Testis (tissue), 5 donors: ENCODE measurements at places on chromosomes 3 and 15. TPM values are rescaled to one million over a fixed set of nuclear protein-coding genes. Genes with fewer than 3 reads are reported as not detected.

Gene TMC3
- total RNA-seq = 0.16 TPM

DNA sequence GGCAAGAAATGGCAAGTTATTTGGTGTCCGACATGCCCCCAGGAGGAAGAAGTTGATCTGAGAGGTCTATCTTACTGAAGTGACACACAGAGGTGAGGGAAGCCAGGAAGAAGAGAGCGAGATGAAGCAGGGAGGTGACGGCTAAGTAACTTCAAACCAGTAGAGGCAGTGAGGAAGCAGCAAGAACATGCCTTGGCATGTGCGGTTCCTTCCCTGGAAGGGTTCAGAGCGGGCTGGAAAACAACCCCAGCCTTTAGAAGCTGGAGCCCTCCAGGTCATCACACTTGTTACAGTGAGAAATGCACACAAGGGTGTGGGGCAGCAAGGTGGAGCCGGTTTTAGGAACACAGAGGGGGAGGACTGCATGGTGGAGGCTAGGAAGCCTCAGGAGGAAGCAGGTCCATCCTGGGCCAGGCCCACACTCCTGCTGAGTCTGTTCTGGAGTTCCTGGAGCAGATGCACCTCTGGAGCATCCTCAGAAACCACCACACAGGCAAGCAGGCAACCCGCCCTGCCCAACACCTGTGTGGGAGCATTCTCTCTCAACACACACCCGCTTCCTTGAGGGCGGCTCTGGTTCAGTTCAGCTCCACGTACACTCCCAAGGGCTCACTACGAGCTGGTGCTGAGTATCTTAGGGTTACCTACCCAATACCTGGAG lies 47.1 kb downstream of the POC1A start:
- no peaks in the 10 kb centered on the region for H3K36me3 ChIP-seq
- no peak overlapping the region for H3K4me3 ChIP-seq
- H3K27me3 ChIP-seq = no peaks in the 10 kb centered on the region

GRCh38 chr3:122217901-122218300 lies 34.4 kb downstream of the CASR start:
- no peaks in the 10 kb centered on the region for H3K27me3 ChIP-seq
- DNase-seq = no peak
- no peaks in the 10 kb centered on the region for H3K4me1 ChIP-seq
- H3K27ac ChIP-seq = no peak overlapping the region
- no peaks in the 10 kb centered on the region for H3K36me3 ChIP-seq
- no peak overlapping the region for H3K4me3 ChIP-seq

- no peaks in the 10 kb centered on the region for H3K27me3 ChIP-seq
- no peaks in the 10 kb centered on the region for H3K36me3 ChIP-seq
- DNase-seq = no peak
- no peaks in the 10 kb centered on the region for H3K4me1 ChIP-seq
- no peak overlapping the region for H3K27ac ChIP-seq
Observed at GRCh38 chr3:198071602-198072287, 111.7 kb downstream of the LMLN start.

GRCh38 chr3:186207515-186207914 lies 98.6 kb upstream of the ETV5 start:
- no peaks in the 10 kb centered on the region for H3K27me3 ChIP-seq
- H3K27ac ChIP-seq = no peak overlapping the region
- no peaks in the 10 kb centered on the region for H3K36me3 ChIP-seq
- DNase-seq = no peak
- peaks cover 16% of the 10 kb centered on the region for H3K4me1 ChIP-seq

GRCh38 chr3:85709346-85709892 lies 750.6 kb downstream of the CADM2 start:
- no peak overlapping the region for H3K27ac ChIP-seq
- no peak overlapping the region for H3K4me3 ChIP-seq
- H3K36me3 ChIP-seq = no peaks in the 10 kb centered on the region
- H3K27me3 ChIP-seq = no peaks in the 10 kb centered on the region

GRCh38 chr3:151538456-151539393 lies 77.9 kb upstream of the IGSF10 start:
- no peaks in the 10 kb centered on the region for H3K4me1 ChIP-seq
- H3K27me3 ChIP-seq = no peaks in the 10 kb centered on the region
- no peak overlapping the region for H3K4me3 ChIP-seq
- no peaks in the 10 kb centered on the region for H3K36me3 ChIP-seq
- DNase-seq = peak; percentile 66

DNA sequence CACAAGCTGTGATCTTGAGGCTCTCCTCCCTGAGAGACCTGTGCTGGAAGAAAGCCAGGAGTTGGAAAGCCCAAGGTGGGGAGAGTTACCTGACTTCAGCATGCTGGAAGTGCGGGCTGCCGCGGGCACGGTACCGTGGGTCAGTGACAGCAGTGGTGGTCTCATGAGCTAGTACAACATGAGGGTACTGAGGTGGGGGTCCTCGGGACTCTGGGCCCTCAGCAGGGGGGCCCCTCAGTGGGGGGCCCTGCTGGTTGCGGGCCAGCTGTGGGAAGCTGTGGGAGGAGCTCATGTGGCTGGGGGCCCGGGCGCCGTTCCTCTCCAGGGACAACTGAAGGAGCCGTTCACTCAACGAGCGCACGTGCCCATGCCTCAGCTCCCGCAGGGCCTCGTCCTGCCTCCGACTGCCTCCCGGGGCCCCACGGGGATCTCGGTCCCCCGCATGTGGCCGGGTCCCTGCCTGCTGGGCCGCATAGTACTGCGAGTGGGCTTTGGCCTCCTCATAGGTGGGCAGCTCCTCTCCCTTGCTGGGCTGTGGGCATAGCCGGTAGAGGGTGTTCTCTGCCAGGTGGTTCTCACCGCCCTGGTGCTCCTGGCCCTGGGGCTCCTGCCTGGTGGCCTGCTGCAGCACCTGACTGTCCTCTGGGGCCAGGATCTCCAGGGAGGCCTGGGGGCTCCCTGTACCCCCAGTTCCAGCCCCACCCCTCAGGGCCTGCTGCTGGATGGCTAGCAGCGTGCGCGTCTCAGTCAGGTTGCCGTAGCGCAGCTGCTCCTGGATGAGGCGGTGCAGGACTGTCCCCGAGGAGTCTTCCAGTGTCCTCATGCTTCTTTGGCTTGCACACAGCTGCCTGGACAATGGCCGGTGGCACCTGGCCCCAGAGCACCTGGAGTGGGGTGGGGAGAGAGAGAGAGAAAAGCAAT lies 3.4 kb downstream of the AMOTL2 start:
- peak overlapping the region; percentile 36 for H3K27ac ChIP-seq
- DNase-seq = no peak
- no peaks in the 10 kb centered on the region for H3K36me3 ChIP-seq
- H3K27me3 ChIP-seq = no peaks in the 10 kb centered on the region
- peaks cover 26% of the 10 kb centered on the region for H3K4me1 ChIP-seq

DNA sequence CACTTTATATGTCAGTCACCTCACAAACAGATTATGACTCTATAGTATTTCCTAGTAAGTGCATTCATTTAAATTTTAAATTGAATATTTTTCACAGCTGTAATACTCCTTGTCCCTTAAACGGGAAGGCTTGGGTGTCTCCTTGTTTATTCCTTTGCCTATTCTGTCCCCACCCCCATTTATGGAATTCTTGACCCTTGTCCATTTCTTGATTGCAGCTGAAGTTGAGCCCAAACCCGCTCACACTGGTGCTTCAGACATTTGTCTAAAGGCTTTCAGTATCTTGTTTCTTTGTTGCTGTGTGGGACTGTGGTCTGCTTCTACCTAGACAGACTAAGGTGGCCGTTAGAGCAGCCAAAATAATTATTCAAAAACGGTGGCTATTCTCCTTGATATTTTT lies 449.7 kb downstream of the FOXP1 start:
- H3K27me3 ChIP-seq = no peaks in the 10 kb centered on the region
- H3K4me1 ChIP-seq = no peaks in the 10 kb centered on the region
- no peaks in the 10 kb centered on the region for H3K36me3 ChIP-seq
- DNase-seq = no peak
- H3K27ac ChIP-seq = no peak overlapping the region
- no peak overlapping the region for H3K4me3 ChIP-seq

DNA sequence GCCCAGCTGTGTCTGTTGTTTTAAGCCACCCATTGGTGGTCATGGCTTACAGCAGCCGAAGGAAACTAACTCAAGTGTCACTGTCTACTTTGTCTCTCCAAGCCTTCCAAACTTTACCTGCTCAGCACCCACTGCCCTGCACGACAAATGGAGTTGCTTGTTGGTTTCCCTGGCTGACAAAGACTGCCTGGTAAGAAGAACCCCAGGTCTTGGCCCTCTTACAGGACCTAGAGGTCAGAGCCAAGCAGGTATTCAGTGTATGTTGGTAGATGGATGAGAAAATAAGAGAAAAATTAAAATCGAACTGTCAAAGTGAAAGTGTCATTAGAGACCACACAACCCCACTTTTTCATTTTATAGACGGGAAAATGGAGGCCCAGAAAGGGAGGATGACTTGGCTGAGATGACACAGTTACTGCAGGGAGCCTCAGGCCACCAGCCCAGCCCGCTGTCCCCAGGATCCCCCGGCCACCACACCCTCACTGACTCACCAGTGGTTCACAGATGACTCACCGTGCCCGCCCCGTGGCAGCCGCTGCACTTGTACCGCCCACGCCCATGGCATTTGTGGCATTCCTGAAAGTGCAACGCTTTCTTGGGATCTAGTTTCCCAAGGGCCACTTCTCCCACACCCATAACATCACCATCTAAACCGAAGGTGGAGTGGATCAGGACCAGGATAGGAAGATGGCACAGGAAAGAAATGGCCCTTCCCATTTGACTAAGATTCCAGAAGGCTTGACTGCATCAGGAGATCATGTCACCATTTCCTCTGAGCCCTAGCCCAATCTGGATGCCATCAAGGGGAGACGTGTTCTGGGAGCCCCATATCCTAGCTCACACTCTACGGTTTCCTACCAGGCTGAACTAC lies 15.2 kb downstream of the SSUH2 start:
- H3K36me3 ChIP-seq = no peaks in the 10 kb centered on the region
- no peaks in the 10 kb centered on the region for H3K4me1 ChIP-seq
- H3K4me3 ChIP-seq = no peak overlapping the region
- no peak overlapping the region for H3K27ac ChIP-seq
- H3K27me3 ChIP-seq = no peaks in the 10 kb centered on the region
- no peak for DNase-seq

DNA sequence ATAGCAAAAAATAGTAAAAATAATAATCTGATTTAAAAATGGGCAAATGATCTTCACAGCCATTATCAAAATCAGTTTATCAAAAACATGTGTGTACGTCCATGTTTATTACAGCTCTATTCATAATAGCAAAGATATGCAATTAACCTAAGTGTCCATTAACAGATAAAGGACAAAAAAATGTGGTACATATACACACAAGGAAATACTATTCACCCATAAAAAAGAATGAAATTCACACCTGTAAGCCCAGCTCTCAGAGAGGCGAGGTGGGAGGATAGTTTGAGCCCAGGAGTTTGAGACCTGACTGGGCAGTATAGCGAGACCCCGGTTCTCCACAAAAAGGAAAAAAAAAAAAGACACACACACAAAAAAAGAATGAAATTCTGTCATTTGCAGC lies 82.6 kb upstream of the PPIB start:
- no peak overlapping the region for H3K27ac ChIP-seq
- H3K4me1 ChIP-seq = no peaks in the 10 kb centered on the region
- no peaks in the 10 kb centered on the region for H3K36me3 ChIP-seq
- H3K27me3 ChIP-seq = no peaks in the 10 kb centered on the region
- no peak overlapping the region for H3K4me3 ChIP-seq
- DNase-seq = no peak

GRCh38 chr3:117669774-117670173 lies 960.2 kb downstream of the TUSC7 start:
- H3K27me3 ChIP-seq = no peaks in the 10 kb centered on the region
- H3K4me1 ChIP-seq = no peaks in the 10 kb centered on the region
- H3K27ac ChIP-seq = no peak overlapping the region
- DNase-seq = no peak

GRCh38 chr3:151377768-151378385 lies 6.7 kb downstream of the P2RY12 start:
- H3K4me3 ChIP-seq = no peak overlapping the region
- DNase-seq = no peak
- peaks cover 3% of the 10 kb centered on the region for H3K4me1 ChIP-seq
- no peak overlapping the region for H3K27ac ChIP-seq
- no peaks in the 10 kb centered on the region for H3K36me3 ChIP-seq

GRCh38 chr3:188527389-188527788 lies 373.4 kb downstream of the LPP start:
- H3K4me1 ChIP-seq = no peaks in the 10 kb centered on the region
- H3K27me3 ChIP-seq = no peaks in the 10 kb centered on the region

GRCh38 chr15:47796830-47797229 lies 79.5 kb downstream of the SEMA6D start:
- H3K36me3 ChIP-seq = no peaks in the 10 kb centered on the region
- no peak for DNase-seq
- no peak overlapping the region for H3K27ac ChIP-seq
- H3K4me3 ChIP-seq = no peak overlapping the region
- H3K4me1 ChIP-seq = no peaks in the 10 kb centered on the region

- no peak overlapping the region for H3K27ac ChIP-seq
- DNase-seq = no peak
- no peak overlapping the region for H3K4me3 ChIP-seq
- no peaks in the 10 kb centered on the region for H3K27me3 ChIP-seq
- H3K4me1 ChIP-seq = no peaks in the 10 kb centered on the region
Observed at GRCh38 chr3:64655160-64655559, 32.6 kb downstream of the ADAMTS9 start.

- H3K36me3 ChIP-seq = no peaks in the 10 kb centered on the region
- H3K27me3 ChIP-seq = no peaks in the 10 kb centered on the region
- H3K4me1 ChIP-seq = no peaks in the 10 kb centered on the region
- H3K4me3 ChIP-seq = no peak overlapping the region
- no peak overlapping the region for H3K27ac ChIP-seq
- DNase-seq = no peak
Observed at GRCh38 chr3:16484984-16485383, 28.5 kb downstream of the RFTN1 start.

- no peak for DNase-seq
- H3K4me1 ChIP-seq = peaks cover 35% of the 10 kb centered on the region
- no peaks in the 10 kb centered on the region for H3K27me3 ChIP-seq
- H3K36me3 ChIP-seq = no peaks in the 10 kb centered on the region
- no peak overlapping the region for H3K27ac ChIP-seq
- no peak overlapping the region for H3K4me3 ChIP-seq
Observed at GRCh38 chr3:12953201-12953995, 112.0 kb upstream of the RPL32 start.

DNA sequence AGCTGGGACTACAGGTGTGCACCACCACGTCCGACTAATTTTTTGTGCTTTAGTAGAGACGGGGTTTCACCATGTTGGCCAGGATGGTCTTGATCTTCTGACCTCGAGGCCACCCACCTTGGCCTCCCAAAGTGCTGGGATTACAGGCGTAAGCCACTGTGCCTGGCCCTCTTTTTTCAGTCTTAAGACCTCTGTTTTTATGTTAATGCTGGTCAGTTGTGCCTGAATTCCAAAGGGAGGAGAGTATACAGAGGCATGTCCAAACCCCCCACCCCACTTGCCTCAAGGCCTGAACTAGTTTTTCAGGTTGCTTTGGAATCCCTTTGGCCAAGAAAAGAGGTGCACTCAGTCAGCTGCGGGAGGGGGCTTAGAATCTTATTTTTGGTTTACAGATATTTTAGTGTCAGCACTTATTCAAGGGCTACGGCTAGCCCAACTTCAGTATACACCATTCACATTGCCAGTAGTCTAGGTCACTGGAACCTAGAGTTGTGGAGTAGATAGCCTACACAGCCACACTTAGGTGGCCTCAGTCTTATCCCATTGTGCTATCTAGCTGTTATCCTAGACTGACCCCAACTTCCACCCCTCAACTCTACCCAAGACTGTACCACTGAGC lies 128.0 kb upstream of the TPM1 start:
- DNase-seq = no peak
- H3K4me1 ChIP-seq = no peaks in the 10 kb centered on the region
- H3K36me3 ChIP-seq = no peaks in the 10 kb centered on the region
- H3K27me3 ChIP-seq = no peaks in the 10 kb centered on the region
- no peak overlapping the region for H3K27ac ChIP-seq

- DNase-seq = no peak
- H3K36me3 ChIP-seq = no peaks in the 10 kb centered on the region
- no peak overlapping the region for H3K4me3 ChIP-seq
- H3K27me3 ChIP-seq = no peaks in the 10 kb centered on the region
- H3K4me1 ChIP-seq = no peaks in the 10 kb centered on the region
- H3K27ac ChIP-seq = no peak overlapping the region
Observed at GRCh38 chr3:107619549-107619948, 96.8 kb downstream of the BBX start.
